ENCODE measurements at places on chromosomes 11 and 22.

DNA sequence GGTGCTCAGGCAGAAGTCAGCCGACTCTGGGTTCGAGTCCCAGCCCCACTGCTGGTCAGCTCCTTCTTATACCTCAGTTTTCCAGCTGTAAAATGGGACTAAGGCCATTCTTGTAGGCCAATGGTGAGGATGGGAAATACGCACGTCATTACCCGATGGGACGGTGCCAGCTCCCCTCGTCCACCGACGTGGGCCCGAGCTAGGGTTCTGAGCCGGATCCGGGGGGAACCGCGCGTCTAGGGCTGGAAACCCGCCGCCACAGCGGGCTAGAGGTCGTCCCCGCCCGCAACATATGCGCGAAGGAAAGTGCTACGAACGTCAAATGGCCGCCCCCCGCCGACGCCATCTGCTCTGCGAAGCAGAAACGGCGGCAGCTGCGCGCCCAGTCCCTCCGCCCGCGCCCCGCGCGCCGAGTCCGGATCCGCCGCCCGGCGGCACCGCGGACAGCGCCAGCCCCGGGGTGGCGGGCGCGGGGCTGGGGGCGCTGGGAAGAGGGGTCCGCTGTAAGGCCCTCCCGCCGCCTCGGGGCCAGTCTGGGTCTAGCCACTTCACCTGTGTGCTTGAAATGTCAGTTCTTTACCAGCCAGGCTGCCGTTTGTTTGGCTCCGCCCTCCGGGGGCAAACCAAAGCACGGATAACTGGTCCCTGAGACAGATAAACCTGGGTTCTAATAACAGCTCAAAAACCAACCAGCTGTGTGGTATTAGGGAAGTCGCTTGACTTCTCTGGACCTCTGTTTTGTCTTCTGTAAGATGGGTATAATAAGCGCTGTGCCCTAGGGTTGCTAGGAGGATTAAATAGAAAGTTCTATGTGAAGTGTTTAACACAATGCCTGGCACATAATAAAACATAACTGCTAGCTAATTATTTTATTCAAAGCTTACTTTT, 103.5 kb upstream of the RCN1 start:
- no peak for DNase-seq

- DNase-seq, result no peak
Observed at GRCh38 chr11:19349340-19350025, 108.7 kb upstream of the E2F8 start.

DNA sequence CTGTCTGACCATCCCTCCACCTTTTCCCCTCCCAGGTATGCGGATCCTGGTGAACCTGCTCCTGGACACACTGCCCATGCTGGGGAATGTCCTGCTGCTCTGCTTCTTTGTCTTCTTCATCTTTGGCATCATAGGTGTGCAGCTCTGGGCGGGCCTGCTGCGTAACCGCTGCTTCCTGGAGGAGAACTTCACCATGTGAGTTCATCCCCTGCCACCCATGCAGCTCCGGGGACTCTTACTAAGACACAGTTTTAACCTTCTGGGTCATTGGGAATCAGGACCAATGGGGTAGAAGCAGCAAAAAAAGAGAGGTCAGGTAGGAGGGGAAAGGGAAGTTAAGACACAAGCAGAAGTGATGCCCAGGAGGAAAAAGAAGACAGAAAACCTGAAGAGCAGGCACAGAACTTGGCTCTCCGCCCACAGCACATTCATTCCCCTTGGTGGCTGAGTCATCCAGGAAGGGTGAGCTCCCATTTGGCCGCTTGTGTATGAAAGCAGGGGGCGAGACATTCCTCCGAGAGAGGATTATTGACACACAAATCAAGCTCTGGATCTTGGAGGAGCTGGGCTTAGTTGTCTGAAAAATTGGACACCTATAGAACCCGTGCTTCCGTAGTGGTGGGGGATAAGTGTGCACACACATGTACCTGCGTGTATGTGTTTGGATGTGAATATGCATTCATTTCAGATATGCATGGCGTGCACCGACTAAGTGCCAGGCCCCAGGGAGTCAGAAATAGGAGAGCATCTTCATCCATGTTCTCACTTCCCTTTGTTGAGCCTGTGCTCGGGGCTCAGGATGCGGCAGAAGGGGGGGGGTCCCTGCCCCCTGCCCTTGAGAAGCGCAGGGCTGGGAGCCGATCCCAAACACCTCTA, 64.2 kb downstream of the CACNA1I start:
- no peak for DNase-seq

- DNase-seq, result no peak
Observed at GRCh38 chr11:76510060-76511047, 65.5 kb downstream of the EMSY start.

DNA sequence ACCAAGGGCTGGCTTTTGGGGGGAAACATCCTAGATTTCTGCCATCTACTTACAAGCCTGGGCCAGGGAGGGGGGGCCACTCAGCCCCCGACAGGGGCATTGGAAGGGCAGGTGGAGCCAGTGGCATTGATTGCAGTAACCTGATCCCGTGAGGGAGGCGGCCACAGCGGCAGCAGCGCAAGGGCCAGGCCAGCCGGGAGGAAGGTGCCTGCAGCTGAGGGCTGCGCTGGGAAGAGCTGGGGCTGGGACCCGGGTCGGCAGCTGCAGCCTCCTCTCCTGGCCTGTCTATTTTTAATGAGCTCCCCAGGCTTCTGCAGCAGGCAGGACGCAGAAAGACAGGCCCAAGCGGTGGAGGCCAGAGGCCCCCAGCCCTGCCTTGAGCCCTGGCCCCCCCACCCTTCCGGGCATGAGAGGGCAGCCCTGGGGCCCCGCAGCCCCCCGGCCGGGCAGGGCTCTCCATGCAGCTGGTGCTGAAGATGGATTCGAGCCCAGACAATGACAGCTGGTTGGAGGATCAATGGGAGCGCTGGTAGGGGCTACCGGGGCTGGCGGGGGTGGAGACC, 10.6 kb downstream of the FREY1 start:
- DNase-seq, result no peak

DNA sequence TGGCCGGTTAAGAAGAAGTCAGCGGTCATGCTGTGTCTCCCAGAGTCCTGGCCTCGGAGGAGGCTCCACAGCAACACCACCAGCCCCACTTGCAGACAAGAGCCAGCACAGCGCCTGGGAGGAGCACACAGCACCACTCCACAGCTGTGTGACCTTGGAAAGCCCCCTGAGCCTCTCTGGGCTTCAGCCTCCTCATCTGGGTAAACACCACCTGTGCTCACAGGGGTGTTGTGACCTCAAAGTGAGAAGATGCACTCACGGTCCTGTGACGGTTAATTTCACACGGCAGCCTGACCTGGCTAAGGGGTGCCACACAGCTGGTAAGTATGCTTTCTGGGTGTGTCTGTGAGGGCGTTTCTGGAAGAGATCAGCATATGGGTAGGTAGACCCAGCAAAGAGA, 54.7 kb downstream of the PHF21B start:
- peak; percentile 68 for DNase-seq

GRCh38 chr11:109016724-109017123, 351.9 kb downstream of the DDX10 start:
- no peak for DNase-seq

Data from GM13977 (cell line).